ENCODE measurements at places on chromosomes 12 and 14.

DNA sequence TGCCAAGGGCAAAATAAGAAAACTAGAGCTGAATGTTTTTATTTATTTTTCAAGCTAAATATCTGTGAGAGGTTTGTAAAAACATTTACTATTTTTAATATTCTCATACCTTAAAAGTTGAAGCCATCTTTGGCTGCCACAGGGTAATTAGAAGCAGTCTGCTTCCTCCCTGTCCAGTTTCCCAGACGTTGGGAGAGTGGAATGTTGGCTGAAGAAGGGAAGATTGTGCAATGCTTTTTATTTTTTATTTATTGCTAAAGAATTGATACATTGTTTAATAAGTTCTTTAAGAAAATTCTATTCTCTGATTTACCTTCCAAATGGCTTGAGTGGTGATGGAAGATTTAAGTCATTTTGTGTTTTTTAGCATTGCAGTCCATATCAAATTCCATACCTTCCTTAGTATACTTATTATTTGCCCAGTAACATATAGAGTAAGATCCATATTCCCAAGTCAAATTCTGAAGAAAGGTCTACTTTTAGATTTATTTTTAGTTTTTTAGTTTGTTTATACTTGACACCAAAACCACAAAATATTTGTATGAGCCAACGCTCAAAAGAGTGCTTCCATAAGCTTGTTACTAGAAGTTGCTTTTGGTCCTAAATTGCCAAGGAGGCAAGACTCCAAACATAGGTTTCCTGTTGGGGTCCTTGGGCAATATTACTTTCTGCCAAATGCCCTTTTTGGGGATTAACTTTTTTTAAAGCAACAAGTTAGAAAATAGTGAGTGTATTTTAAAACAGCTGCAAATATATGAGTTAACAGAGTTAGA, 124.0 kb upstream of the CPM start:
- DNase-seq: no peak

DNA sequence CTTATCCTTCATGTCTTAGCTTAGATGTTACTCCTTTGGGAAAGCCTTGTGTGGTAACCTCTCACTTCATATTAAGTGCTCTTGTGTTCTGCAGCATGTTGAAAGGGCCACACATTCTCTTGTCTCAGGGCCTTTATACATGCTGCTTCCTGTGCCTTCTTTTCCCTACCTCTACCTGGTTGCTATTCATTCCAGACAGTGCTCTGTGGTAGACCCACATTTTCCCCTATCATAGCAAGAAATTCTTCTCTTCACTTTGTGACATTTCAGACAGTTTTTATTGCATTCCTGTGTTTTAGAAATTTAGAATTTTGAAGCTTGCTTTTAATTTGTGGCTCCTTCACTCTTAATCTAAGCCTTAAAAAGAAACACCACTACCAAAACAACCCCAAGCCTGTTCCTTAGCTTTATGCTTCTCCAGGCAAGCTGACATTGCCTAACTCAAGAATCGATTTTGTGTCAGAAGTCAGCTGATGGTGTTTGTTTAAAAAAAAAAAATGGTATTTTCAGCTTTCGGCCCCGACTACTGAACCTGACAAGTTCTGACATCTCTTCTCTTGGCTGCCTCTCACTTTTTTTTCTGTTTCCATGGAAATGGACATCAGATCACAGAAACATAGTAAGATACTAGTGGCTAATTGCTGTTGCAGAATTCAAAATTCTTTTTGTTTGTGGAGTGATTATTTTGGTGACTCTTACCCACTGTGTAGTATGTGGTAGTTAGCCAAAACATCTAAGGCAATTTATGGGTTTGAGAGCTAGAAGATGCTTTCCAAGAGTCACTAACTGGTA, 156.3 kb downstream of the NUBPL start:
- no peak for DNase-seq

- DNase-seq: peak; percentile 4
Observed at GRCh38 chr12:21476949-21477348, 24.5 kb downstream of the RECQL start.

GRCh38 chr12:46005823-46006222, 15.4 kb upstream of the SCAF11 start:
- DNase-seq: no peak

DNA sequence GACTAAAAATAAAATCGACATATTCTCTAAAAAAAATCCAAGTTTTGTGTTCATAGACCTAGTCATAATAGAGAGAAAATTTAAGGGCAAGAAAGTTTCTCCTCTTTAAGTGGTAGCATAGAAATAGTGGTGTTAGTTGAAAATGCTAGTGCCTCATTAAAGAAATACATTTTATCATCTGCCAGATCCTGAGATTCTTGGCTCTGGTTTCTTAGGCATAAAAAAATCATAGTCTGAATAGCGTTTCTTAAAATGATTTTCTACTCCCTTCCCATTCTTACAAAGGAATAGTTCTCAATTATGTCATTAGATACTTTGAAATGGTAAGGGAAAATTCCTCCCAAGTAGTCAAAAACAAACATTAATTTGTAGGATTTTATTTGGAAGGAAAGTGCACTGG, 212.8 kb downstream of the NELL2 start:
- DNase-seq: no peak

GRCh38 chr14:91387951-91388381, 29.7 kb downstream of the CCDC88C start:
- no peak for DNase-seq
